ENCODE measurements at places on chromosomes 3 and 15. TPM values are rescaled to one million over a fixed set of nuclear protein-coding genes. Genes with fewer than 3 reads are reported as not detected.

The USP3 gene
- polyA plus RNA-seq: 52.0 TPM

The PARP15 gene
- 0.45 TPM for polyA plus RNA-seq

The B3GALNT1 gene
- 41.8 TPM for polyA plus RNA-seq

The TRH gene
- polyA plus RNA-seq: 0.12 TPM

The ZDHHC3 gene
- polyA plus RNA-seq: 93.8 TPM

The AMIGO3 gene
- 2.6 TPM for polyA plus RNA-seq

The PLSCR5 gene
- not detected for polyA plus RNA-seq

The SOX2 gene
- 0.30 TPM for polyA plus RNA-seq

The SLC28A2 gene
- polyA plus RNA-seq: 1.0 TPM

The WDR72 gene
- polyA plus RNA-seq: 82.4 TPM

The PSMA4 gene
- 268 TPM for polyA plus RNA-seq

The ITIH3 gene
- 5.7 TPM for polyA plus RNA-seq

The GPR62 gene
- polyA plus RNA-seq: 0.48 TPM

The MUC4 gene
- 1.2 TPM for polyA plus RNA-seq

Data from left kidney (tissue), 8 donors.